ENCODE measurements at places on chromosomes 5 and 9. TPM values are rescaled to one million over a fixed set of nuclear protein-coding genes. Genes with fewer than 3 reads are reported as not detected.

GRCh38 chr9:104078596-104078995 lies 15.5 kb upstream of the SMC2 start:
- no peak for DNase-seq

DNA sequence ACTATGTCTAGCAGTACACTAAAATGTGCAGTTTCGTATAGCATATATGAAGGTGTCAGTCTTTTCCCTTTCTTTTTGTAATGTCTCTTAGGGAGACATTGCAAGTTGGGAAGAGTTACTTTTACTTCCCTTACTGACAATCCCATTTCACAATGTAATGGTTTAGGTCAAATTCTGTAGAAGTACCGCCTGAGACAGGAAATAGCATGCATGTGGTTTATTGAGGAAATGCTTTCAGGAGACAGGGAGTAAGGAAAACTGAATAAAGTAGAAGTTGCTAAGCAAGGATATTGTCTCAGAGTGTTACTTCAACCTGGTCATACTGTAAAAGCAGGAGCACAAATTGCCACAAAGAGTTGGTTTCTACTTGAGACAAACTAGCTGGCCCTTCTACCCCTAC lies 32.1 kb upstream of the MSANTD3 start:
- no peak for DNase-seq

- DNase-seq: no peak
Observed at GRCh38 chr5:120098902-120099535, 365.1 kb upstream of the PRR16 start.

GRCh38 chr9:93576258-93577077 lies at the start of gene PHF2:
Gene PHF2 (plus strand): TSS chr9:93576584. CDS start chr9:93576774, 190 bp downstream.
- DNase-seq: no peak

- no peak for DNase-seq
Observed at GRCh38 chr5:163596608-163597315, 91.3 kb downstream of the MAT2B start.

- no peak for DNase-seq
Observed at GRCh38 chr5:155089643-155090042, 76.1 kb downstream of the KIF4B start.

DNA sequence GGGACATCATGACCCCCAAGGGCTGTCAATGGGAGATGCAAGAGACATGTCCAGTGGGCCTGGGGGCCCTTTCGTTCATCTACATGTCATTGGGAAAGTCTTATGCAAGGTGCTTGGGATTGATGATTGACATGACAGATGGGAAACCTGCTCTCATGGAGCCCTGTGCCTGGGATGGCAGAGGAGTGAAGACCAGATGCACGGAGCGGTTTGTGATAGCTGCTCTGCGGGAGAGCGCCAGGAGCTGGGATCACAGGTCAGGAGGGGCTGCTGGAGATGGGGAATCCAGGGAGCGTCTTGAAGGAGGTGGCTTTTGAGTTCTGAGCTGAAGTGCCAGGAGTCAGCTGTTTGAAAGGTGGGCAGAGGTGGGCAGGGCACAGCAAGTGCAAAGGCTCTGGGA lies 104.3 kb downstream of the FGF18 start:
- no peak for DNase-seq

GRCh38 chr9:78291240-78291925 lies 5.5 kb upstream of the PSAT1 start:
- no peak for DNase-seq

- no peak for DNase-seq
Observed at GRCh38 chr9:76512826-76513225, 53.8 kb downstream of the GCNT1 start.

DNA sequence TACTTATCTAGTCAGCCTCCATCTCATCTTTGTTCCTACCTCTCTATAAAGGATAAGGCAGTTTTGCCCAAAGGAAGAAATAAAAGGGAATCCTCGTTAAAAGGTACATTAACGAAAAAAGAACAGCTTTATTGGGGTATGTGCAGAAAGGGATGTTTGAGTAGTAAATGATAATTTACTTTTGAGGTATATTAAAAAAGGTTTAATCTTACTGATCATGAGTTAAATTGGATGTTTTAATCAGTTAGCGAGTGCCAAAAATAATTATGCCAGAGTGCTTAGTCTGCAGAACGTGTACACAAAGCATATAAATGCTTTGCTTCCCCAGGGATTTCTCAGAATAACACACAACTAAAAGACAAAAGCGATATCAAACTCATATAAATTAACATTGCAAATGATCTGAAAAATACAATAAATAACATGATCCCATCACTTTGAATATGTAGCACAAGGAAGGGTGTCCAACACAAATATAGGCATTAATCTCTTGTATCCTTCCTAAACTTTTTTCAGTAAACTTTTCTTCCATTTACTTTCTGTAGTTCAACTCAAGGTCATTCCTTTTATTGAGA lies 865.0 kb downstream of the NR2F1-AS1 start:
- no peak for DNase-seq

DNA sequence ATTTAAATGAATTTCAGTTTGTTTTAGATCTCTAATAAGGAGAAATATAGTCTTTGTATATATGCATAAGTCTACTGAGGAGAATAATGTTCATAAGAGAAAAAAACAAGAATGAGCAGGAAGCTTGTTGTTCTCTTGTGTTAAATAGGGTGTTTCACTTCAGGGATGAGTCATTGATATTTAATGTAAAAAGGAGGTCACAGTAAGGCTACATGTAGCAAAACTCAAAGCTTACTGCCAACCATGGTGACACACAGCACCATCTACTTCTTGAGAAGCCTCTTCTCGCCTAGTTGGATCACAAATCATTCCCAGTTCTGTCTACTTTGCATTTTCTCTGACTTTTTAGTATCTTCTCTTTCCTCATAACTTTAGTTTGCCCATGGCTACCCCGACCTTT lies 1466.0 kb upstream of the C9orf72 start:
- DNase-seq: no peak

GRCh38 chr9:6672118-6672517 lies 26.6 kb upstream of the GLDC start:
- no peak for DNase-seq

DNA sequence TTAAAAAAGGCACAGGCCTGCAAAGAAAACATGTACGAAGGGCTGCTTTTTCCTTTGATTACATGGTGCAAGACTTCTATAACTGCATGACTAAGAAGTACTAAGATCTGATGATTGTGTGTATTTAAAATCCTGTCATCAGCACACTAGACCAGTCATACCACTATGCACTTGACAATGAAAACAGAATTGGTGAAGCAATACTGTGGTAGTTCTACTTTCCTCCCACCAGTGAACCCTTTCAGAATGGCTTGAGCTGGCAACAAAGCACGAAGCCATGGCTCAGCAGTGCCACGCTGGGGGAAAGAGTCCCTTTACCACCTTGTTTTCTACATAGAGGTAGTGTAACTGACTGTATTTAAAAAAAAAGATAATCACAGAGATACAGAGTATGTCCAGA lies 49.0 kb upstream of the POU5F2 start:
- no peak for DNase-seq

The C9orf153 gene
- 0.36 TPM for total RNA-seq

The FBXL7 gene
- total RNA-seq: 12.3 TPM

The ABLIM3 gene
- 101 TPM for total RNA-seq

The PCDHGB1 gene
- 3.0 TPM for total RNA-seq
